H1 (cell line): ENCODE measurements at places on chromosomes 2 and 18.

GRCh38 chr2:187988348-187988747 is 303.3 kb upstream of the GULP1 start:
- no peak overlapping the region for H3K4me3 ChIP-seq
- peaks cover 13% of the 10 kb centered on the region for H3K4me1 ChIP-seq
- DNase-seq: no peak
- H3K27ac ChIP-seq: no peak overlapping the region
- H3K36me3 ChIP-seq: no peaks in the 10 kb centered on the region
- no peaks in the 10 kb centered on the region for H3K27me3 ChIP-seq

DNA sequence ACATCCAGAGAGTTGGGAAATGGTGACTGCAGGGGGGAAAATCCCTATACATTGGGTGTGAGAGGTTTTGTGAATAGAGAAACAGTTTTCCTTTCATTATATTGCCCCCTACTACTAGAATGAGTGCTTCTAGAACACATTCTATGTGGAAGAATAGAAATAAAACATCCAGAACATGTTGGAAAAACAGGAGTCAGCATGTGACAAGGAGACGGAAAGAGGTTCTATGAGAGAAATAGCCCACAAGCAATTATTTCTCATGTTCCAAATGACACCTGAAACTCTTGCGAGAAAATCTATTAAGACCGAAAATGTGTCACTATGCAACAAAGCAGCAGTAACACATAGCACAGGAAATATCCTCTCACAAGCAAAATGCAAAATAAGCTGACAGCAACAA is 202.7 kb upstream of the SPOPL start:
- H3K36me3 ChIP-seq: no peaks in the 10 kb centered on the region
- DNase-seq: no peak
- H3K4me3 ChIP-seq: no peak overlapping the region
- no peaks in the 10 kb centered on the region for H3K4me1 ChIP-seq

GRCh38 chr18:29154196-29154757 is 977.3 kb upstream of the CDH2 start:
- H3K4me3 ChIP-seq: no peak overlapping the region
- DNase-seq: no peak
- H3K27me3 ChIP-seq: no peaks in the 10 kb centered on the region
- no peaks in the 10 kb centered on the region for H3K4me1 ChIP-seq
- no peaks in the 10 kb centered on the region for H3K36me3 ChIP-seq

DNA sequence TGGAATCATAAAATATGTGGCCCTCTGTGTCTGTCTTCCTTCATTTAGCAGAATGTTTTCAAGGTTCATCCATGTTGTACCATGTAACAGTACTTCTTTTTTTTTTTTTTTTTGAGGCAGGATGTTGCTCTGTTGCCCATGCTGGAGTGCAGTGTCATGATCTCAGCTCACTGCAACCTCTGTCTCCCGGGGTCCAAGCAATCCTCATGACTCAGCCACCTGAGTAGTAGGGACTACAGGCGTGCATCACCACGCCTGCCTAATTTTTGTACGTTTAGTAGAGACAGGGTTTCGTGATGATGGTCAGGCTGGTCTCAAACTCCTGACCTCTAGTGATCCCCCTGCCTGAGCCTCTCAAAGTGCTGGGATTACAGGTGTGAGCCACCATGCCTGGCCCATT is 31.2 kb downstream of the RAB1A start:
- no peaks in the 10 kb centered on the region for H3K27me3 ChIP-seq
- H3K4me3 ChIP-seq: no peak overlapping the region
- no peak for DNase-seq
- no peak overlapping the region for H3K27ac ChIP-seq
- no peaks in the 10 kb centered on the region for H3K4me1 ChIP-seq
